ENCODE measurements at places on chromosomes 1 and 21. TPM values are rescaled to one million over a fixed set of nuclear protein-coding genes. Genes with fewer than 3 reads are reported as not detected.

DNA sequence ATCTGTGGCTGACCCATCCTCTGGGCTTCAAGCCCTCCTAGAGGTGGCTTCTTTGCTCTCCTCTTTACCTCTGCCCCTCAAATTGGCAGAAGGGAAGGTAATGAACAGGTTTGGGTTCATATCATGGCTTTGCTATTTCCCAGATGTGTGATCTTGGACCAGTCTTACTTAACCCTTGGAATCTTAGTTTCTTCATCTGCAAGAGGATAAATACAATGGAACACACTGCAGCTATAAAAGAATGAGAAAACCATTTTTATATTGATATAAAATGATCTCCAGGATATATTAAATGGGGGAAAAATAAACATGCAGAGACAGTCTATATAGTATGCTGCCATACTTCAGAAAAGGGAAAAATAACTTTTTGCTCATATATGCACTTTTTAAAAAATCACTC, 5.6 kb downstream of the GLMP start:
- H3K4me1 ChIP-seq: no peaks in the 10 kb centered on the region
- no peaks in the 10 kb centered on the region for H3K27me3 ChIP-seq
- H3K4me3 ChIP-seq: no peak overlapping the region
- no peak for DNase-seq

GRCh38 chr1:10001016-10001665, 4.1 kb downstream of the RBP7 start:
- H3K4me3 ChIP-seq: no peak overlapping the region
- DNase-seq: no peak
- H3K27ac ChIP-seq: no peak overlapping the region
- no peaks in the 10 kb centered on the region for H3K4me1 ChIP-seq
- no peaks in the 10 kb centered on the region for H3K36me3 ChIP-seq

GRCh38 chr21:16134134-16134533, 404.4 kb downstream of the USP25 start:
- no peaks in the 10 kb centered on the region for H3K36me3 ChIP-seq
- no peak for DNase-seq
- no peaks in the 10 kb centered on the region for H3K27me3 ChIP-seq
- H3K27ac ChIP-seq: no peak overlapping the region
- H3K4me1 ChIP-seq: no peaks in the 10 kb centered on the region

- H3K27ac ChIP-seq: no peak overlapping the region
- no peak overlapping the region for H3K4me3 ChIP-seq
These were observed 36.5 kb upstream of the ADAMTS1 start for GRCh38 chr21:26881504-26882228.

DNA sequence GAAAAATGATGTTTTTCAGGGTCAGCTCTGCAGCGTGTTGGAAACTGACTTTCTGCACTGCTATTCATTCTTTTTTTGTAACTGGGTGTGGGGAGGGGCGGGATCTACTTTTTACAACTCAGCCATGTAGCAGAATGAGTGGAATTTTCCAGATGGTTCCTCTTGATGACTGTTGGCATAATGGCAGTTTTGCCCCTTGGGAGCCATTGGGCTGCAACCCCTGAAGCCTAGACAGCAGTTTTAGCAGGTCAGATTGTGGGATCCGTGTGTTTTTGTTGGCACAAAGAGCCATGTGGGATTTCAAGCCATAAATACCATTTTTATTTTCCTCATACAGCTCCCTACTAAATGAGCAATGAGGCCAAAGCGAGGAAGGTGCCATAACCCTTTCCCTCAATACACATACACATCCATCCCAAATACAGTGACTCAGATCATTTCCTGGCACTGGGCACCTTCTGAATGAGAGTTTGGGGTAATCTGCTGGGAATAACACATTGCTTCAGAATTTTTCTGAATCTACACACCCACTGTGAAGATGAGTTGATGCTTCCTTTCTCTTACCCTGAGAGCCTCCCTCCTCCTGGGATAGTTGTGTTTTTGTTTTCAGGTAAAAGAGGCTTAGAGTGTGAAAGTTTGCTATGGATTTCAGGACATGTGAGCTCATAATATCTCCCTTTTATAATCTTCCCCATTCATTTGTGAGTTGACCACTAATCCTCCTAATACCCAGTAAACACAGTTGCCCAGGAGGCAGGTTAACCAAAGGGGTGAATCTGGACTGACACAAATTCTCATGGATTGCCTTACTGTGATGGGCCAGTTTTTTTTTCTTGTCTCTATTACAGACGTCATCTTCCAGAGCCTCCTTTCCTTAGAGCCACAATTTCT, 13.1 kb downstream of the S100A10 start:
- H3K27me3 ChIP-seq: no peaks in the 10 kb centered on the region
- H3K4me3 ChIP-seq: no peak overlapping the region
- no peak overlapping the region for H3K27ac ChIP-seq

DNA sequence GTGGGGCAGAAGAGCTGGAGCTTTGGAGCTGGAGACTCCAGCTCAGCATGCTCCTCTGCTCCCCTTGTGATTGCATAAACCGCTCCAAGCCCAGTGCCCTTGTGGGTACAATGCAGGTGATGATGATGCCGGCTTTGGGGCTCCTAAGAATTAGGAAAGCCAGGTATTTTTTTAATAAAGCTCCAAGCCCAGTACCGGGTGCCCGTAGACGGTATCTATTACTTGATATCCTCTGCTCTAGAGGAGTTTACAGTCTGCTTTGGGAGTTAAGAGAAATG, 27.2 kb downstream of the TENT5C start:
- H3K4me3 ChIP-seq: no peak overlapping the region
- DNase-seq: no peak
- H3K36me3 ChIP-seq: no peaks in the 10 kb centered on the region
- H3K27ac ChIP-seq: no peak overlapping the region
- H3K4me1 ChIP-seq: no peaks in the 10 kb centered on the region

DNA sequence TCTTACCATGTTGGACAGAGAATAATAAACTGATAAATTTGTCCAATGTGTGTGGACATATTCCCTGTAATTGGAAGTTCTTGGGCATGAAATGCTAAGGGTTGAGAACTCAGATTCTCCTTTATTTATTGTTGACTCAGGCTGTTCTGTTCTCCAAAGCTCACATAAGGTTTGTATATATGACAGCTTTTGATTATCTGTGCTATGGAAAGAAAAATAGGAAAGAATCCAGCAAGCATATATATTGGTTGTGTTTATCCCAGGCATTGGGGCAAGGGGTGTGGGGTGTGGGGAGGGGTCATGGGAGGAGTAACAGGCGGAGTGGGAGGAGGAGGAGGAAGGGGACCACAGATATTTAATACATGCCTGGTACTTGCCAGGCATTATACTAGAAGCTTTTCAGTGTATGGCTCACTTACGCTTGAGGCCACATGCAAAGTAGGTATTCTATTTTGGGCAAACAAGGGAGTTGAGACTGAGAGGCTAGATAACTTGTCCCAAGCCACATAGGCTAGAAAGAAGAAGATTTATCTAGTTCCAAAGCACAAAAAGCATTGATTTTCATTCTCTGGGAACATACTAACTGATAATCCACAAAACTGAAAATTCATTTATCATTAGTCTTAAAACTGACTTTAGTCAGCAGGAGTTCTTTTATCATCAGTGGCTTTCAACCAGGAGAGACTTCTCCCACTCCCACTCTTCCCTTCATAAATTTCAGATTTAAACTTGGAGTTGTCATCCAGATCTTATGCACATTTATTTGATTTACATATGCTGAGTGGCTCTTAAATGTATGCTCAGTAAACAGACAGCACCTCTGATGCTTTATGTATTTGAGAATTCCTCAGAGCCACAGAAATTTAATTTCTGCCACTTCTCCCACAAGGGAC, 27.2 kb downstream of the NGF start:
- no peak overlapping the region for H3K27ac ChIP-seq
- no peaks in the 10 kb centered on the region for H3K27me3 ChIP-seq

DNA sequence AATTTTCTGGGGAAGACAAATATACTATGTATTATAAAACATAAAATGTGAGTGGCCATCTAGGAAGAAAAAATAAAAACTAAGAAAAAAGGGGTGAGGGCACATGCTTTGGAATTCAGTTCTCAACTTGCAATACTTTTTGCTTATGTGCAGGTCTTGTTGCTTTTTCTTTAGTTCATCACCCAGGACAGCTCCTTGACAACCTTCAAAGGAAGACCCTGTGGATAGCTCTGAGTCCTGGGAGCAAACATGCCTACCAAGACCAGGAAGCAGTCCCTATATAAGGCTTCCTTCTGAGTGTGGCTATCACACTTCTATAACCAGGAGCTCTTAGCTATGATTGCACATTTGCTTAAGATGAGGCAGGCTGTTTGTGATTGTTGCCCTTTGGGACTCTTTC, 78.0 kb downstream of the WDR64 start:
- H3K27me3 ChIP-seq: no peaks in the 10 kb centered on the region
- H3K4me1 ChIP-seq: no peaks in the 10 kb centered on the region
- DNase-seq: no peak
- no peak overlapping the region for H3K27ac ChIP-seq
- no peak overlapping the region for H3K4me3 ChIP-seq
- no peaks in the 10 kb centered on the region for H3K36me3 ChIP-seq

DNA sequence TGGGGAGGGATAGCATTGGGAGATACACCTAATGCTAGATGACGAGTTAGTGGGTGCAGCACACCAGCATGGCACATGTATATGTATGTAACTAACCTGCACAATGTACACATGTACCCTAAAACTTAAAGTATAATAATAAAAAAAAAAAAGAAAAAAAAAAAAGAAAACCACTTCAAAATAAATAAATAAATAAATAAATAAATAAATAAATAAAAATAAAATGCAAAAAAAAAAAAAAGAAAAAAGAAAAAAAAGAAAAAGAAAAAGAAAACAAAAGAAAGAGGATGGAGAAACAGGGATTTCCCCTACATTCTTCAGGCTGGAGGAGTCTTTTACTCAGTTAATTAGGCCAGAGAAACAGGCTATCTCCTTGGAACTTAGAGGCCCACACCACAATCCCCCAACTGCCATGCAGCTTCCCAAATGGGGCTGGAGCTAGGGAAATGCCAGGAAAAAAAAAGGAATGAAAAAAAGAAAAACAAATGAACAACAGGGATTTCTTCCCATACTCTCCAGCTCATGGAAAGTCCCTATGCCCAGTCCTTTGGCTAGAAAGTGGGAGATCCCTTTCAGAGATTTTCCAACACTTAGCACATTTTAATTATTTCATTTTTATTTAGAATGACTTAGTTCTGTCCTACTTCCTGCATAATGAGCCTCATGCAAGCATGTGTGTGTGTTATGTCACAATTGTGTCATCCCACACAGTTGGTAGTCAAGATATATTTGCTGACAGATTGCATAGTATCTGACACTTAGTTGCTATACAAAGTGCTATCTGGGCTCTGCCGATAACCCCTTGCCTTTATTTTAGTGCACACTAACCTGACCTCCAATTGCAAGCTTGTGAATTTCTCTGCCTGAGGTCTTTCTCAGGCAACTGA, 486.4 kb downstream of the PLPP3 start:
- no peak overlapping the region for H3K4me3 ChIP-seq
- DNase-seq: no peak
- H3K4me1 ChIP-seq: no peaks in the 10 kb centered on the region

GRCh38 chr1:1470626-1471388, 758 bp upstream of the ATAD3B start:
- peak overlapping the region; percentile 77 for H3K4me3 ChIP-seq
- H3K27me3 ChIP-seq: no peaks in the 10 kb centered on the region
- no peak for DNase-seq
- peak overlapping the region; percentile 85 for H3K27ac ChIP-seq
- no peaks in the 10 kb centered on the region for H3K4me1 ChIP-seq
- H3K36me3 ChIP-seq: no peaks in the 10 kb centered on the region

- no peak overlapping the region for H3K27ac ChIP-seq
- H3K27me3 ChIP-seq: no peaks in the 10 kb centered on the region
- H3K36me3 ChIP-seq: no peaks in the 10 kb centered on the region
- no peaks in the 10 kb centered on the region for H3K4me1 ChIP-seq
- DNase-seq: no peak
- no peak overlapping the region for H3K4me3 ChIP-seq
These were observed 31.9 kb downstream of the SEC16B start for GRCh38 chr1:177937931-177938330.

DNA sequence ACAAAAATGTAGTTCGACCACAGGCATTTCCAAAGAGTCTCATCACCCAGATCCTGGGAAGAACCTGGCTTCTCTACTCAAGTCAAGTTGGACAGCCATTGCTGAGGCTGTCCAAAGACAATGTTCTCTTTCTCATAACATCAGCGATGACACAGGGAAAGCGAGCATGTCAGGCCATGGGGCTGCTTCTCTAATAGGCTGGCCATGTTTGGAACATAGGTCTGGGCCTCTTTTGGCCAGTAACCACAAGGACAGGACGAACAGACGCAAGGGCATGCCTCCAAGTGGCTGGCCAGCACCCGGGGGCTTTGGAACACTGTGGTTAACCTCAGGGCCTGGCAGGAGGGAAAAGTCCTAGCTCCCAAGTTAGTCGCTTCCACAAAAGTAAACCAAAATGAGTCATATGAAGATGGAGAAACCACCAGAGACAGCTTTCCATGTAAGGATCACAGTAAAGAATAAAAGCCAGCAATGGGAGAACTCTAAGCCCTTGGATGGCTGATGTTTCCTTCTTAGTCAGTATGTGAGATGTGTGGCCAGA, 80.6 kb upstream of the SLC44A3 start:
- DNase-seq: peak; percentile 66
- no peak overlapping the region for H3K4me3 ChIP-seq
- H3K27me3 ChIP-seq: no peaks in the 10 kb centered on the region
- H3K36me3 ChIP-seq: no peaks in the 10 kb centered on the region
- peak overlapping the region; percentile 53 for H3K27ac ChIP-seq

Gene ADORA1
- 5.2 TPM for total RNA-seq

Data from breast epithelium (tissue), 4 donors.